ENCODE measurements at places on chromosomes 12 and 14.
A peak's percentile ranks its signal among the peaks of the same experiment; 100 is the strongest.

- DNase-seq = peak; percentile 72
Observed at GRCh38 chr12:123269395-123269892, 2.2 kb downstream of the CDK2AP1 start.

- peak; percentile 31 for DNase-seq
Observed at GRCh38 chr12:22334410-22335100, at the start of gene ST8SIA1. TSS of gene ST8SIA1 (minus strand) at chr12:22334707. CDS start at chr12:22334232, 475 bp downstream.

DNA sequence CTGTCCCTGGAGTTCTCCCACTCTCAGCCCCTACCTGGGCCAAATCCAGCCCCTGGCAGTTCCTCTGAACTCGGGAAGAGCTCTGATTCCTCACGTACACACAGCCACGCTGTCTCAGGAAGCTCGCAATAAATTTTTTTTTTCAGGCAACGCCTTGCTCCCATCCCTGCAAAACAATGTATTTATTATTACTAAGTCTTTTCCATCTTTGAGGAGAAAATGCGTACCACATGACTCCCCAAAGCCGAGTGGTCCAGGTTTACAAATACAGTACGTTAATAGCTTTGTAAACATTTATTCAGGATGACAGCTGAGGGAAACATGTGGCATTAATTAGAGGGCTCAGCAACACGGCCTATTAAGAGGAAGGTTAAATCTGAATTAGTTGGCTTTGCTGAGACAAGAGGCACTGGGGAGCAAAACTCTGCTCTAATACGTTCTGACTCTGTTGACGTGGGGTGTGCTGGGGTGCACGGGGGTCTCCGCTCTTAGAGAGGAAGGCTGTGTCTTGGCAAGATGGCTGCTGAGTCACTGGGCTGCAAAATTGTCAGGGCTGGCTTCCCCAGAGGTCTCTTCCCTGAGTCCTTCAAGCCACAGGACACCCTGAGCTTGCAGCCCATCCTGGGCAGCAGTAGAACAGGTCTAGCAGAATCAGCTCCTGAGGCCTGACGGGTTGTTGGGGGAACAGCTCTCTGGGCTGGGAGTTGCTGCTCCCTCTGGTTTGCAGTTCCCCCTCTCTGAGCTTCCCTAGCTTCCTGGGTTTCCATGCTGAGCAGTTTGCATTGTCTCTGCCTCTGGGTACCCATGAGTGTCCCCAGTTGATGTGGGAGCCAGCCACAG lies 185.2 kb upstream of the TBX3 start:
- peak; percentile 14 for DNase-seq

DNA sequence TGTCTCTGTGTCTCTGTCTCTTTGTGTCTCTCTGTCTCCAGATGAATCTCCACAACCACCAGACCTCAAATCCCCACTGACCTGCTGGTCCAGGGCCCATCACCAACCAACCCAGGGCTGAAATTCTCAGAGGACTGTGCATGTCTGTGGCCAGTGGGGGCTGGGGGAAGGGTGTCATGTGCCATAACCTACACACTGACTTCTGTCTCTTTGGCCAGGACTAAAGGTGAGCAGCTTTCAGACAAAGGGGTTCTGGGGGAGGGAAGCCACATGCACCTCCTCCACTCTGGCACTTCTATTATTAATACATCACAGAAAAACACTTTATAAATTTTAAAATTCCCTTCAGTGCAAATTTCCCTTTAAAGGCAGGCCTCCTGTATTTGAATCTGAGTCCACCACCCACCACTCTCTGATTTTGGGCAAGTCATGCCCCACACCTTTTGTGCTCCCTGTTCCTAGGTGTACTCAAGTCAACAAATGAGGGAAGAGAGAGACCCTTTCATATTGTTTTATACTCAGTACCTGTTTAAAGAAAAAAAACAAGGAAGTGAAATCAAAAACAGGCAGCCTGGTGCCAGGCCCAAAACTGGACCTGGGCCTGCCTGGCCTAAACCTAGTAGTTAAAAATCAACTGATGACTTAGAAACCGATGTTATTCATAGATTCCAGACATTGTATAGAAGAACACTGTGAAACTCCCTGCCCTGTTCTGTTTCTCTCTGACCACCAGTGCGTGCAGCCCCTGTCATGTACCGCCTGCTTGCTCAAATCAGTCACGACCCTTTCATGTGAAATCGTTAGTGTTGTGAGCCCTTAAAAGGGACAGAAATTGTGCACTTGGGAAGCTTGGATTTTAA lies 80.2 kb downstream of the TUNAR start:
- DNase-seq = no peak

DNA sequence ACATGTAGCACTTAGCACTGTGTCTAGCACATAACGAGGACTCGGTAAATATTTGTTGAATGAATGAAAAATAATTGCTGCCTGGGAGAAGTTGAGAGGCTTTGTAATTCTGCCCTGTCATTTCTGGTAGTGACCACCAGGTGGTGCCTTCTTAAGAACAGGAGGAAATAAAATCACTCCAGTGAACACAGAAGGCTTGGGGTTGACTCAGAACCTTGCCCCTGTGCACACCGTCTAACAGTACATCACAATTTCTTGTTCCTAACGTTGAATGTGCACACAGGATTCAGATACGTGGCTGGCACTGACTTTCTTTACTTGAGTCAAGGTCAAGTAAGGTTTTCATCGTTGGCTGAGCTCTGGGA lies 91.8 kb downstream of the RGS6 start:
- DNase-seq = peak; percentile 20

GRCh38 chr12:46131732-46132469 lies 136.9 kb downstream of the SLC38A1 start:
- no peak for DNase-seq

DNA sequence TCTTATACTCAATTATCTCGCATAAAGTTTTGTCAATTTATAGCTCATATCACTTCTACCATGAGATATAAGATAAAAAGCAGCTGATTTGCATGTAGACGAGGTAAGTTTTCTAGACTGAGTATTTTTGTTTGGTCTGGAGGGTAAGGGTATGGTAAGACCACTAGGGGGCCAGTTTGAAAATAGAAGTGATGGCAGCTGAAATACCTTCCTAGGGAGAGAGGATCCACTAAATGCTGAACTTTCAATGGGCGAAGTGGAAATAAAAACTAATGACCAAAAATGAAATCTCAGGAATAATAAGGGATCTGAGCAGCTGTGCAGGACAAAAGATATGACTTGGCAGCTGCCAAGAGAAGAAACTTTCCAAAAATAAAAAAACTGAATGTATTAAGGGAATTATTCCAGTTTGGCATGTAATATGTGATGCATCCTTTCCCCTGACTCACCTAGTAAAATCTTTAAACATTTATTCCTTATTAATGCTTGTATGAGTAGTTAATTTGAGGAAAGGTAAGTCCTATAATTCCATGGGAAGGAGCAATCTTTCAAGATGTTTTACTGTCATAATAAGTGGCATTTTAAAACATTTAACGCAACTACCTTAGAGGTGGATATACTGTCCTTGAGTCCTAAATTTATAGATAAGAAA lies 754.5 kb downstream of the C12orf50 start:
- peak; percentile 13 for DNase-seq

DNA sequence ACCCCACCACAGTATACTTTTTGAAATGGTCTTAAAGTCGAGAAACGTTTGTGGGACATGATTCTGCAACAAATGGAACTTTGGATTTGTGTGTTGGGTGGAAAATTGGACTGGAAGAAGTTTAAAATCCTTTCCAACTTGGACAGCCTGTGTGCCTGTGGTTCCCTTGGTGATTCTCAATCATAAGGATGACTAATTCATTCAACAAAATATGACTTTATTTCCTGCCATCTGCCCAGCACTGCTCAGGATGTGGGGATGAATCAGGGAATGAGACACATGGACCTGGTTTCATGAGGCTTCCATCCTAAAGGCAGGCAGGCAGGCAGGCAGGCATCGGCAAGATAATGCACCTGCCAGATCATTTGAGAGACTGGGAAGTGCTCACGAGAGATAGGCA lies 57.3 kb upstream of the TMEM132D start:
- no peak for DNase-seq

- no peak for DNase-seq
Observed at GRCh38 chr12:120798696-120799095, 73.1 kb downstream of the ACADS start.

DNA sequence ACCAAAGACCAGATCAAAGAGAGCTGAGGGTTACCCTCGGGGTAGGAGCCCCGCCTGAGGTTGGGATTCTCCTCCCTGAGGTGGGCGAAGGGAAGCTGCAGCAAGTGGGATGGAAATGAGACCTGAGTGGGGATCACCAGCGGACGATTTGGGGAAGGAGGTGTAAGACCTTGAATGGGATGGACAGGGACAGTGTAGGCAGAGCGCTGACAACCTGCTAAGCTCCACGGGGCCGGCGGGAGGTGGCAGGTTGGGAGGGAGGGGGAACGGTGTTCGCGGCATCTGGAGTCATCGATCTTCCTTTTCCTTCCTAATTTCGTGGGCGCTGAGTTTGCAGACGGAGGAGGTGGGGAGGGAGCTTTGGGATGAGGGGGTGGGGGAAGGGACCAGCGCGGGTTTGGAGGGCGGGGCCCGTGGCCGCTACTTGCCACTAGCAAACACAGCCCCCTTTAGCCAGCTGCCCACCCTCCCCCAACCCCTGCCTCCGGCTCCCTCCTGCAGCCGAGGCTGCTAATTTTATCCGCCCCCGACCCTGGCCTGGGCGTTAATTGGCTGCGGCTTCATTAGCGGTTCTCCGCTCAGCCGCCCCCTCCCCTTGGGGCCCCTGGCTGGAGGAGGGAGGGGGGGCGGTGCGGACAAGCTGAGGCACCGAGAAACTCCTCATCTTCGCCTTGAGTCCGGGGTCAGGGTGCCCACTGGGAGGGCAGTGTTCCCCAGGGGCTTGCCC lies 2.8 kb upstream of the SHMT2 start:
- DNase-seq = no peak

- DNase-seq = no peak
Observed at GRCh38 chr14:100405760-100406455, 82.8 kb downstream of the SLC25A47 start.

DNA sequence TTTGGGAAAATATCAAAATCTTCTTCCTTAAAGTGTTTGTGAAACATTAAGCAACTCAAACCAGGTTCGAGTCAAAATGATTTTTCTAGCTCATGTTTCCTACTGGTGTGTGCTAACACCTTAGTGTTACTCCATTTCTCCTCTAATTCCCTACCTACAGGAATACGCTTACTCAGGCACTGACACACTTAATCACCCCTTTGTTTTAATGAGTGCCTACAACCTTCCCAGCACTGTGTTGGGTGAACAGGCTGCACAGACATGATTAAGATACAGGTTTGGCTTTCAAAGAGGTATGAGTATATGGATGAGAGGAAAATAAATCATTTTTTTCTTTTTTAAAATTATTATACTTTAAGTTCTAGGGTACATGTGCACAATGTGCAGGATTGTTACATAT lies 15.6 kb upstream of the PZP start:
- no peak for DNase-seq

DNA sequence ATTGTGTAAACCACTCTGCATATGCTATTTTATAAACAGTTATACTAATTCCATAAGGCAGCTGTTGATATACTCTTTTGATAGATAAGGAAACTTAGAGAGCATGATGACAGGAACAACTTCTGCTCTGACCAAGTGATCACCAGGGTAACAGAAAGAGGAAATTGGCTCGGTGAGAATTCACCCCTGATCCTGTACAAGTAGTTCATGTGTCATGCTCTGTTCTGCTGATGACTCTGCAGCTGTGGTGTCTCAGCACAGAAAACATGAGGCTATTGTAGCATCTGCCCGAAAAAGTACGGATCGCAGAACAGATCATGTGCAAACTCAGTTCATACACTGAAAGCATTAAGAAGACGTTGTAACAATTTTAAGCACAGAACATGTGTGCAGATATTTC lies 345.0 kb downstream of the LRIG3 start:
- DNase-seq = peak; percentile 16

DNA sequence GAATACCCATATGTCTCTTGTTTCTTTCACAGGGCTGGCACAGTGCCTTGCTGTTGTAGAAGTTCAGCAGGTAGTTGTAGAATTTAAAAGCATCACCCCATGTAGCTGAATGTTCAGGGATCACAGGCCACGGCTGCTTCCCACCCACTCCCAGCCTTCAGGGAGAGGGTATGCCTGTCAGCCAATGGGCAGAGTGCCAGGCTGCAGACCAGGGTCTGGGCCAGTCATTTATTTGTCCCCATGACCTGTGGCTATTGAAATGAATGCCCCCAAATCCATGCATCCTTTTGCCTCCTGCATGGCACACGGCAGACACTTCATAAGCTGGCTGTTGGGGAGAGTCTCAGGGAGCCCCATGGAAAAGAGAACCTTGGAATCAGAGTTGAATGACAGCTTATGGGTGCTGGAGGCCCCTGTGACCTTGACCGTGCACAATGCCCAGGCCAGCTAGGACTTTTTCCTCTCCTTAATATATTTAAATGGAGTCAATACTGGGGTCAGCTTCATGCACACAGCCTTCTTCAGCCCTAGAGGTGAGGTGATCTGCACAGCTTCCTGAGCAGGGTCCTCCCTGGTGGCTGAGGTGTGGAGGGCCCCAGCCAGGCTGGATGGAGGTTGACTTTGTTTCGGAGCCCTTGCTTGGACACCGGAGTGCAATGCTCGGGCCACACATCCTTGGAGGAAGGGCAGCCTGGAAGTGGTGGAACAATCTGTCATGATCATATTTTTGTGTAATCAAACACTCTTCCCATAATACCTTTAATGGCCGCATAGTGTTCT lies 45.3 kb downstream of the PRMT8 start:
- no peak for DNase-seq

DNA sequence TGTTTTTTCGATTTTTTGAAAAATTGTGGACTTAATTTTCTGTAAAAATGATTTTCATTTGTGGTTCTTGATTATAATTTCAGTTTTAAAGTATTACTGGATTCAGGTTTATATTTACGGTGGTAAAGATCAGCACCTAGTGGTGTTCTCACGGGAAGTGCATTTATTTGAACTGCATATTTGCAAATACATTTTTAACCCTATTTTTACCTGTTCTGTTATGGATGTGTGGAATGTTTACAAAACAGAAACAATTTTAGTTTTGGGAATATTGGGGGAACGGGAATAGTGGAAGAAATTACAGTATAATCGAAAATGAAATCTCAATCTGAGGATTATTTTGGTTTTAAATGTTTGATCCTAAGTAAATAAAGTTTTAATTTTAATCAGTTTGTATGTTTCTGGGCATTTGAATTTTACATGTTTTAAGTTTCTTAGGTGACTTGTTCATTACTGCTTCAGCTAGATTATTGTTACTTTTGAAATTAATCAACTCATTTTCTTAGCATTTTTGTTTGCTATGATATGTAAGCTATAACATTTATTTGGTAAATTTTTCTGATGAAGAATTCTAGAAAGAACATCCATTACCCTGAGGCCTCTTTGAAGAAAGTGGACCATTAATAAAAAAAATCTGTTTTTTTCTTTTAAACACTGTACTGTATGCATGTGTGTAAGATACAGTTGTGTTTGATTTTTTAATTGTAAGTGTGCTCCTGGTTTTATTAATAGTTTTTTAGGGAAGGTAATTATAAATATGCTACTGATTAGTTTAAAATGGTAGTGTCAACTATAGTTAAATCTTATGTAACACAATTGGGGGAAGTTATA lies 942 bp downstream of the ATF7IP start:
- DNase-seq = no peak

- DNase-seq = peak; percentile 61
Observed at GRCh38 chr12:442235-442884, 17.4 kb upstream of the B4GALNT3 start.

GRCh38 chr14:65879248-65880009 lies 466.9 kb downstream of the FUT8 start:
- no peak for DNase-seq

- DNase-seq = no peak
Observed at GRCh38 chr12:115155665-115156645, 472.0 kb upstream of the TBX3 start.

GRCh38 chr12:90924406-90924805 lies 30.6 kb downstream of the CCER1 start:
- no peak for DNase-seq

Data from small intestine (tissue), 16 donors.